Activated CD4-positive, alpha-beta T cell treated with anti-CD3 and anti-CD28 coated beads for 1 hour (primary cell): ENCODE measurements at places on chromosomes 2 and 18.
A peak's percentile ranks its signal among the peaks of the same experiment; 100 is the strongest.

GRCh38 chr18:13180614-13181375, 37.8 kb upstream of the LDLRAD4 start:
- DNase-seq = no peak

- DNase-seq = no peak
Observed at GRCh38 chr18:2961821-2962220, 51.1 kb downstream of the LPIN2 start.

GRCh38 chr2:30267161-30267975, 36.0 kb downstream of the LBH start:
- no peak for DNase-seq

DNA sequence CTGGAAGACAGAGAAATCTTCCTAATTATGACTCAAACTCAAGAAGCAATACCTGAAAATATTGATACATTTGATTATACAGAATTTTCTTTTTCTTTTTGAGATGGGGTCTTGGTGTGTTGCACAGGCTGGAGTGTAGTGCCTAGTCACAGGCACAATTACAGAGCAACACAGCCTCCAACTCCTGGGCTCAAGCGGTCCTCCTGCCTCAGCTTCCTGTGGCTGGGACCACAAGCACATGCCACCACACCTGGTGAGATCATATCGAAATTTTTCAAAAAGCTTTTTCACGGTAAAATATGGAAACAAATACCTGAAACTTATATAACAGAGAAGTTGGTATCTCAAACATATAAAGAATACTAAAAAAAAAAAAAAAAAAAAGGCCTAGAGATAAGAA, 27.9 kb downstream of the TGFBRAP1 start:
- no peak for DNase-seq

DNA sequence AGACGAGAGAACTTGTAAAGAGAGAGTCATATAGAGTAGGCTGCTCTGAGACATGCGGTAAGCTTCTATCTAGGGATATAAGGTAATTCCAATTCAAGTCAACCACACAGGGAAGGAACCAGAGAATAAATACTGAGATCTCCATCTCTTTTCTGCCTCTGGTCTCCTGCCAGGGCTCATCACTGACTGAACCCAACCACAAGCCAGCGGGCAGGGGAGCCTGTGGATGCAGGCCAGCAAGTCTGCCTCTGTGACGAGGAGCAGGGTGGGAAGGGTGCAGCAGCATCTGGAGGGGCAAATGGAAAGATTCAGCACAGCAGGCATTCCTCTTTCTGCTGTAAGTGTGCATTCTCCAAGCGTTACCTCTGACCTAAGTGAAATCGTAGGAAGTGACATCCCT, 82.2 kb downstream of the ICOS start:
- DNase-seq = no peak

GRCh38 chr18:55753643-55754263, 165.8 kb upstream of the TCF4 start:
- no peak for DNase-seq

GRCh38 chr2:43224571-43225092, 1.8 kb downstream of the ZFP36L2 start:
- DNase-seq = peak; percentile 38

DNA sequence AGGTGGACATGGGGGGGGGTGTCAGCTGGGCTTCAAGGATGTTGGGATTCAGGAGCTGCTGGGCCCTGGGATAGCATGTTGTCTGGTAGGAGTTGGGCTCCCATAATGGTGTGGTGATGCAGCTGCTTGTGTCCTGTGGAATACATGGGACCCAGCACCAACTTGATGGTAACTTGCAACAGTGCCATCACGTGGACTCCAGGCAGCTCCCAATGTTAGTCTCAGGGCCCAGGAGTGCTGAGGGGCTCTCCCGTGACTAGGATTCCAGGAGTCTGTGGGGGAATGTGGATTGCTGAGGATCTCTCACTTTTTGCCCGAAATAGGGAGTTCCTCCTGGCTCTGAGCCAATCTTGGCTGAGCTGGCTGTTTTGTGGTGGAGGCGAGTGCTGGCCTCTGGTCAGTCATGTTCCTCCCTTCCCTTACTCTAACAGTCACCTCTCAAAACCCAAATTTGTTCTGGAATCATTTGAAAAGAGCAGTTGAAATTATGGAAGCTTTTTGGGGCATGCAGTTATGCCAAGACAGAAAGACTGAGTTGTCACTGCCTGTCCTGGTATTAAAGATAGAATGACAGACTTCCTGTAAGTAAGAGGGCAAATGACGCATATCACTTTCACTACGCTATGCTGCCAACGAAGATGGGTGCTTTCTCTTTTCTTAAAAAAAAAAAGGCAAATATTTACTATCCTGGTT, 607.1 kb downstream of the ADCYAP1 start:
- no peak for DNase-seq

DNA sequence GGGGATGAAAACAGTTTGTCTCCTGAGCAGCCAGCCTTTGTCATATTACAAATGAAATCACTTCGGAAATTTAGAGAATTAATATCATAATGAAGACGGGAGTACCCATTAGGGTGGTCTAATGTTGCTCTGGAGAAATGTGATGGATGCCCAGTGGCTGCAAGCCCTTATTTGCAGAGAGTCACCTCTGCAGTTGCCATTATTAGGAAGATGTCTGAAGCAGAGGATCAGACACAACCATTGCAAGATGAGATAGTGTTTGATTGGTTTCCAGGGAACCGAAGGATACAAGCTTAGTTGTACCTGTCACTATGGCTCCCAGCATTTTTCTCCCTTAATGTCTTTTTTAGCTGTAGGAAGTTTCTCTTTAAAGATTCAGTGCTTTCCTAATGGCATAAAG, 272.4 kb downstream of the FIGN start:
- DNase-seq = no peak

GRCh38 chr2:38656866-38657480, 8.9 kb upstream of the GALM start:
- no peak for DNase-seq

DNA sequence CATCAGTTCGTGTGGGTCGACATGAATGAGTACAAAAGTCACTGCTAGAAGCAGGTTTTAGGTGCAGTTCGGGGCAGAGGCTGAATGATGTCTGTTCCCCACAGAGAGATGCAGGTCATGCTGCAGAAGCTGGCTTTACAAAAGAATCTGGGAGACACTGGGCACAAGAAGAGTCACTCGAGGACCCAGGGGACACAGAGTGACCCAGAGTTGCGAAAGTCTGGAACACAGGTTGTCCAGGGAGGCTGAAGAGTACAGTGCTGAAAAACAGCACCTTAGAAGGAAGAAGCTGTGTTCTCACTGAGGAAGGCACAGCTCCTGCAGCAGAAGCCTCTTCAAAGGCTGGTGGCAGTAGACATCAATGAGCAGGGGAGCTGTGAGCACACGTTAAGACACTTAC, 14.8 kb downstream of the CACNB4 start:
- no peak for DNase-seq

- DNase-seq = no peak
Observed at GRCh38 chr2:105876191-105876590, 131.5 kb downstream of the NCK2 start.

DNA sequence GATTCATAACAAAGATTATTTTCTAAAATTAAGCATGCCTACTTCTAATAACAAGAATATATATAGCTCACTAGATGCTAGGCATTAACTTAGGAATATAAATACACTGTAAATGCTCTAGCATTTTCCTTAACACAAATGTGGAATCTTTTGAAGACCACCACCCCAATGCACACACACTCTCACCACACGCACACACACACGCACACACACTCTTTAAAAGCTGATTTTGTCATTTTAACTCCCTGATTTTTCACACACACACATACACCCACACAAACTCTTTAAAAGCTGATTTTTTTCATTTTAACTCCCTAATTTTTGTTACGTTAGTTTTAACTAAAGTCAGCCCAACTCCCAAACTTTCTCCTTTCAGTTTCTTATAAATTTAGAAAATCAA, 3.0 kb downstream of the COL5A2 start:
- DNase-seq = no peak

- no peak for DNase-seq
Observed at GRCh38 chr2:234633581-234634230, 136.8 kb upstream of the ARL4C start.

DNA sequence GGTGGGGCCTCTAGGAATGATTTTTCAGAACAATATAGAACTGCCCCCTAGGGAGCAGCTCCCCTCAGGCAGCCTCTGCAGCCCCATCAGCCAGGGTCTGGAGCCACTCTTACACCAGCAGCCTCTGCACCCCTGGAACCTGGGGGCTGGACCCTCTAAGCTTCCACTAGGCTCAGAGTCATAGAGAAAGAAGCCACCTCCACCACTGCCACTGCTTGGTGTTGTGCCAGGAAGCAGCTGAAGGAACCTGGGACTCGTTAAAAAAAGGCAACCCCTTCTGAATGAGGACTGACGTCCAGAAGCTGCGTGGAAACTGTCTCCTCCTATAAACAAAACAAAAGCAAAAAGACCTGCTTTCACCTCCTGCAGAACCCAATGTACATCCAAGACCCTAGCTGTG, 98.1 kb upstream of the HS6ST1 start:
- no peak for DNase-seq

GRCh38 chr2:117058366-117058765, 756.1 kb upstream of the DDX18 start:
- DNase-seq = no peak

GRCh38 chr2:71557321-71557720, 104.0 kb downstream of the DYSF start:
- DNase-seq = no peak

GRCh38 chr2:135985826-135986393, 484 bp upstream of the DARS1 start:
- DNase-seq = peak; percentile 58

GRCh38 chr2:38690499-38691420, 24.8 kb downstream of the GALM start:
- no peak for DNase-seq

DNA sequence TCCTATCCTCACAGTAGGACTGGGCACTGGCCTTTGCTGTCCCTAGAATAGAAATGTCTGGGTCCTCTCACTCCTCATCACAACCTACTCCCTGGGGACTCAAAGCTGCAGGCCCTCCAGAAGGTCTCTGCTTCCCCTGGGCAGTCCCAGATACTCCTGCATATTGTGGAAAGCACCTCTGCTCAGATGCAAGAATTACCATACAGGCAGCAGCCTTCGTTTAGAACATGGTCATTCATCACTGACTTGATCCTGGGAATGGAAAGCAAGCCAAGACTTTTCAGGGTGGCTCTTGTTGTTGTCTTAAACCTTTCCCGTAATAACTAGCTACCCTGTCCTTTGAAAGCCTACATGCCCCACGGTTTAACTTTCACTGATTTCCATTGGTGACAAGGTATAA, 53.1 kb upstream of the NPAS2 start:
- no peak for DNase-seq

GRCh38 chr18:76414936-76415621, 80.0 kb downstream of the ZNF516 start:
- no peak for DNase-seq

GRCh38 chr2:144099340-144099739, 420.6 kb downstream of the ZEB2 start:
- no peak for DNase-seq

DNA sequence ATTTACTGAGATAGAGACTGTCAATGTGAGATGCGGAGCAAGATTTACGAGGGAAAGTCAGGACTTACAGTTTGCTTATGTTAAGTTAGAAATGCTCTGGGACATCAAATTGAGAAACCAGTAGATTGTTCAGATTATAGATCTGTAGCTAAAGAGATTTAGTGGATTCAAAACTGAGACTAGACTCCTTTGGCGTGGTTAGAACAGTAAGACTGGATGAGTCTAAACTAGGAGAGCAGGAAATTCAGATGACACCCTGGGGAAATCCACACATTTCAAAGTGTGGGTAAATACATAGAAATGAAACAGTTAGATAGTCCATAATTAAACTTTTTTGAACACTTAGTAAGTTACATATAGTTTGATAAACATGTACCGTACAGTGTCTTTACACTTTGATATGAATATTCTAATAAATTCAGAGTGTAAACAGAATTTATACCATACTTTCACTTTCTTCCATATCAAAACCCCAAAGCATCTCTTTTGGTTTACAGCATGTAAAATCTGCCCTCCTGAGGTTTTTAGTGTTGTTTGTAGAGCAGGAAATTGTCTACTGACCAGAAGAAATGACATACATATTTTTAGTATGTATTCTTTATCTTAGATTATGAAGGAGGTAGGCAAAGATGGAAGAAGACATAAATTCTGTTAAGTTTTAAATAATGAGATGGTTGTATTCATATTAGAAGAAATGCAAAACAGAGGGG, 231.5 kb downstream of the NYAP2 start:
- no peak for DNase-seq

DNA sequence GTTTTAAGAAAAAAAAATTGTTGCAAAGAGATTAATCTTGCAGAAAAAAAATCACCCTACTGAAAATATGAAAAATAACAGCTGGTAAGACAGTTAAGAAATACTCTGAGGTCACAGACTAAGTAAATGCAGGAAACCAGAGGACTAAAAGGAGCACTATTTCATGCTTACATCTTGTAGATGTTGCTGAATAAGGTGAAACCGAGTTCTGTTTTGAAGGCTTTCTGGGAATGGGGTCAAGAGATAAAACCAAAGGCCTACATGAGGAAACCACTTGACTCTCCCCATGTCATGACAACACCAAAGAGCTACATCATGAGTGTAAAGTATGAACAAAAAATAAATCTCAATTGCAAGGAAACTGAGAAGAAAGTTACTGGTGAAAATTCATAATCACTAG, 197.6 kb downstream of the LRP1B start:
- DNase-seq = no peak

GRCh38 chr2:162074928-162075688, 1.1 kb upstream of the DPP4 start:
- no peak for DNase-seq

GRCh38 chr2:165743442-165743841, 50.6 kb downstream of the GALNT3 start:
- DNase-seq = no peak

- DNase-seq = no peak
Observed at GRCh38 chr2:239148495-239149200, 252.2 kb downstream of the HDAC4 start.

GRCh38 chr2:157922815-157923214, 46.7 kb upstream of the ACVR1 start:
- DNase-seq = no peak

- DNase-seq = no peak
Observed at GRCh38 chr2:227713291-227713690, 4.5 kb downstream of the SLC19A3 start.

GRCh38 chr2:58025150-58025933, 21.3 kb upstream of the VRK2 start:
- DNase-seq = no peak

DNA sequence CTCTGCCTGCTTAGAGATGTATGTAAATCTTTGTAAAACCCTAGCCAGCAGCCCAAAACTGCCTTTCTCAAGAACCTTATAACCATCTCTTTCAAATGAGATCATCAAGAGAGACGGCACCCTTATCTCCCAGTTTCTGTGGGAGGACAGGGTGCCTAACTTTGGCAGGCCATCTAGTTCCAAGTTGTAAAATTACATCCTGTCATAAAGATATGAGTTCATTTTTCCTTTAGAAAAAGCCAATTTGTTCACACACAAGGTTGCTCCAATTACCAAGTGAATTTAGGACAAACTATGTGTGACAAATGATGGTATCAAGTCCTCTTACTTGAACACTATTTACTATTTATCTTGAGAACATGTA, 65.3 kb downstream of the MEMO1 start:
- DNase-seq = no peak

GRCh38 chr2:152047824-152048471, 50.9 kb downstream of the CACNB4 start:
- DNase-seq = no peak
